ENCODE measurements at places on chromosomes 11 and 22.

- DNase-seq = no peak
Observed at GRCh38 chr22:19807914-19808872, 46.5 kb downstream of the GNB1L start.

DNA sequence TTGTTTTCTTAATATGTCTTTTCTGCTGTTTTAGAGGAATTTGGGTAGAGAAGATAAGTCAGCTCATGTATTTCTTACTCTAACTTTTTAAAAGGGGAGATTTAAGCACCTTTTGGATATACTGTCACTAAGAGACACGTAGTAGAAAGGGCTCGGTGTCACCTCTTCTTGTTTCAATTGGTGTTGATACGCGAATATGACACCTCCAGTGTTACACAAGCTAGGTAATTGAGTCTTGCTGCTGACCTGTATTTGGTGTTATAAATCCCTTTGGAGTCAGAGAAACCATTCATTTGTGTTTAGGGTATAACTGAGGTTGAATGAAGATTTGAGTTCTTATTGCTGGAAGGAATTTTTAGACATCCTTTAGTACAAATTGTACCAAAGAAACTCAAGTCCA, 25.6 kb downstream of the FAR1 start:
- no peak for DNase-seq

DNA sequence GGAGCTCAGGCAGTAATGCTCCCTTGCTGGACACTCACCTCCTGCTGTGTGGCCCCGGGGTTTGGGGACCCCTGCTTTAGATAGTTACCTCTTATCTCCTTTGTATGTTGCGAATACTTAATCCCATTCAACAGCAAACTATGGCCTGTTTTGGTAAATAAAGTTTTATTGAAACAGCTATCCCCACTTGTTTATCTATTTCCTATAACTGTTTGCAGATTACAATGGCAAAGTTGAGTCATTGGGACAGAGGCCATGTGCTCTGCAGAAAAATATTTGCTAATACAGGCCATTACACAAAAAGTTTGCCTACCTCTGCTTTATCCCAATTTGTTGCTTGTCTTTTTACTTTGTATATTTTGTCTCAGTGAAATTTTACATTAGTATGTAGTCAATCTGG, 68.4 kb downstream of the CACNA1I start:
- DNase-seq = no peak

- no peak for DNase-seq
Observed at GRCh38 chr22:29663180-29663821, 56.5 kb upstream of the CABP7 start.

DNA sequence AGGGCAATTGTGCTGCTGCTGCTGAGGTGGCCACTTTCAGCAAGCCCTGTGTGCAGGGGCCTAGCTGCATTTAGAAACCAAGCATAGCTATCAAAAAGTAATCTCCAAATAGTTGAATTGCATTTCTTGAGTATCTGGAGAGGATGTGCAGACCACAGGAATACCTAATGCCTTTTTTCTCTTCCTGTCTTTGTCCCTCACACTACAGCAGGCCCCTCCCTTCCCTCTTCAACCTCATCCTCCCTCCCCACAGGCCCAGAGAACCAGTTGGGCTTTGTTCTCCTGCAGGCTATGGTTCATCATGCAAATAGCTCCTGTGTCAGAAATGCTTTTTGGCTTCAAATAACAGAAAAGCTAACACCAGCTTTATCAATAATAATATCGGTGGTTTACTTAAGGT, 47.7 kb downstream of the DKK3 start:
- DNase-seq = no peak

GRCh38 chr11:117795638-117796455, 1.2 kb downstream of the DSCAML1 start:
- no peak for DNase-seq

- DNase-seq = no peak
Observed at GRCh38 chr11:103871923-103872551, 164.4 kb upstream of the DDI1 start.

GRCh38 chr11:134398079-134398444, 14.0 kb downstream of the B3GAT1 start:
- no peak for DNase-seq

DNA sequence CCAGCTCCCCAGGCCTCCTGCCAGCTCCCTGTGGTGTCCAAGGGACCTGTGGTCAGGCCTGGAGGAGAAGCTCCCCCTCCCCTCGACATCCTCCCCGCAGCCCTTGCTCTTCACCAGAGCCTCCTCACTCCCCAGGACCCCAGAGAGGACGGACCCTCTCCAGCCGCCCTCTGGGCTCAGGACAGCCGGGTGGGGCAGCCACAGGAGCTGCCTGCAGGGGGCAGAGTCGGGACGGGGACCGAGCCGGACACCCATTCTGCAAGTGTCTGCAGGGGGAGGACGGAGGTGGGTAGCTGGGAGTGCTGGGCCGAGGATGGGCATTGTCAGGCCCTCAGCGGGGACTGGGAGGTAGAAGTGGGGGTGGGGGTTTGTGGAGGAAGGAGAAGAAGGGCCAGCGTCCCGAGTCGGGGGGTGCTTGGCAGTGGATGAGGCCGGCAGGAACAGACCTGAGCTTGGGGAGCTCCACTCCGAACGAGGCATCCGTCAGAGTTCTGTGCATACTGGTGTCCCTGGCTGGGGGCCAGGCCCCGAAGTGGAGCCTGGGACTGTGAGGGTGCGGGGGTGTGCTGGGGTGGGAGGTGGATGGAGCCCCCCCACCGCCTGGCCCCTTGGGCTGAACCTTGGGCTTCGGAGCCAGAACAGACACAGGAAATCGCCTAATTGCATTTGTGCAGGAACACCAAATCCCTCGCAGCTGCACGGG, 15.2 kb downstream of the PRR33 start:
- no peak for DNase-seq

DNA sequence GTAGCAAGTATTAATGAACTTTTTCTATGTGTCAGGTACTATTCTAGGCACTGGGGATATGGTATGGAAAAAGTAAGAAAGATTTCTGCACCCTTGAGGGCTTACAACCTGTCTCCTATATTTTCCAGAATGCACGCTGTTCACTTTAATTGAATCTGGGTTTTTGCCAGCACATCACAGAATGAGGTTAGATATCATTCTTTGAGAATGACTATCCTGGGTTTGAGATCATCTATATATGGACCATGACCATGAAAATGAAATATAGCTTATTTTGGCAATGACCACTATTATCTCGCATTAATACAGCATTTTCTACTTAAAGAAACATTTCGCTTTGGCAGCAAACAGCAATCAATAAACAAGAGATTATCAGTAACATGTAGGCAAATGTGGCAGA, 46.9 kb downstream of the C11orf71 start:
- no peak for DNase-seq

DNA sequence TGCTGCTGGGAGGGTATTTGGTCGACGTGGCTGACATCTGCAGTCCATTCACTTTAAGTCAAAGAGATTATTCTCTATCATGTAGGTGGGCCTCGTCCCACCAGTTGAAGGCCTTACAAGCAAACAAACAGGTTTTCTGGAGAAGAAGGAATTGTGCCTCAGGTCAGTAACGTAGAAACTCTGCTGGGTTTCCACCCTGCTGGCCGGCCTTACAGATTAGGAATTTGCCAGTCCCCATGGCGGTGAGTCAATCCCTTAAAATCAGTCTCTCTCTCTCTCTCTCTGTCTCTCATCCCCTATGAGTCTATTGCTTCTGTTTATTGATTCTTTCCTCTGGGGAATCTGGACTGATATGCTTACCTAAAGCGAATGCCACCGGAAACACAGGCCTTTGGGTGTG, 75.4 kb upstream of the FGF3 start:
- no peak for DNase-seq

GRCh38 chr11:129440028-129440713, 64.5 kb downstream of the BARX2 start:
- no peak for DNase-seq

GRCh38 chr22:38398609-38399461, 56.2 kb downstream of the KCNJ4 start:
- DNase-seq = peak; percentile 73

DNA sequence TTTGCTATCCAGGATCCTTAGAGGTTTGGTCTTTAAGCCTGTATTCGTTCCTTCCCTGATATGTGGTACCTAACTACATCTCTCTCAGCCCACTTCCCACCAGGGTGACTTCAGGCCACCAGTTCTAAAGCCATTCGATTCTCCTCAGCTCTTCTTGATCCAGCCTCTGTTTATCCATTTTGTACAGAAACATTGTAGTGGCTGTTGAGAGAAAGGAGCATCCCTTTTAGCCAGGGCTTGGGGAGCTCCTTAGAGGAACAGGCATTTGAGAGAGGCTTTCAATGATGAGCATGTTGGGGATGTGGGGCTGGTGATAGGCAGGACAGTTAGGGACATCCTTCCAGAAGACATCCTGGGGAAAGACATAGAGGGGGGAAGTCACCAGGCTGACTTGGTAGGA, 17.9 kb downstream of the UBE2L3 start:
- no peak for DNase-seq

- DNase-seq = no peak
Observed at GRCh38 chr11:2835296-2835695, 50.3 kb downstream of the CDKN1C start.

DNA sequence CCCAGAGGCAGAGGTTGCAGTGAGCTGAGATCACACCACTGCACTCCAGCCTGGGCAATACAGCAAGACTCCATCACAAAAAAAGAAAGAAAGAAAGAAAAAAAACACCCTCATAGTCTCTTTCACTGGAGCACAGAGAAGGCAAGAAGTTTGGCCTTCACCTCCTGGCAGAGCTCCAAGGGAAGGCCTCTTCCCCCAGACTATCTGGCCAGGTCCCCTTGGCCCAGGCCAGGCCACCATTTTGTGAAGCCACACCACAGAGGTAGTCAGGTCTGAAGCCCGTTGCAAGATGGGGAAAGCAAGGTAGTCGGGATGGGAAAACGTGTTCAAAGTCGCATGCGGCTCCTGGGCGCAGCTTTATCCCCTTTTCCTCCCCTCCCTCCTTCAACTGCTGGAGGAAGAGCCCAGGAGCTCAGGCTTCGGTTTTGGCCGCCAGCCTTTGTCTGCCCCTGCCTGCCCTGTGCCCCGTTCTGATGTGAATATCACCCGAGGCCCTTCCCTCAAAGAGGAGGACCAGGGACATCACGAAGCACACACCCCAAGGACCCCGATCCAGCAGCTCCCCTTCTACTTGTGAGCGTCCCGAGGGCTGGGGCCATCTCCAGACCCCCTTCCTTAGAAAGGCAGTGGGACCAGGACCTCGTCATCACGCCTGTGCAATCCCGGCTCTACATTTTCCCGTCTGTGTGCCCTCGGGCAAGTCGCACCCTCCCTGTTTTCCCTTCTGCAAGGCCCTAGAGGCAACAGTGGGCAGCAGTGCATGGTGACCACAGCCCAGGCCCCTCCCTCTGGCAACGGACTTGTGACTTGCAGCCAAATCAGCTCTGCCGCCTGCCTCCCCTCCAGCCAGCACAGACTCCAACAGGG, 17.7 kb downstream of the CABP7 start:
- DNase-seq = no peak

- DNase-seq = no peak
Observed at GRCh38 chr11:102499931-102500330, 30.6 kb downstream of the MMP7 start.

- DNase-seq = no peak
Observed at GRCh38 chr11:66493130-66493529, 12.9 kb downstream of the DPP3 start.

DNA sequence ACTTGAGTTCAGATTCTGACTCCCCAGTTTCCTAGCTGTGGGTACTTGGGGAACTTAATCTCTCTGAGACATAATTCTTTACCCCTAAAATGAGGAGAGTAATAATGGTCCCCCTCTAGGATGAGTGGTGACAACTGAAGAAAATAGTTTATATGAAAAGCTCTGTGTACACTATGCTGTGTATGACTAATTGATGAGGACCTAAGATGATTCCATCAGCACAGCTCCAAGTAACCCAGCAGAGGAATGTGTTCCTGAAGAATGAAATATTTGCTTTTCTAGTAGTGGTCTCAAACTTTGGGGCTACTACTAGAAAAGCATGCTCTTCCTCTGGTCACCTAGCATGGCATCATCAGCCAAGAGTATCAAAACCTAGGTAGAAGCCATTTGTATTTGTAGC, 217.3 kb upstream of the NARS2 start:
- DNase-seq = no peak

- no peak for DNase-seq
Observed at GRCh38 chr22:35131525-35132000, 65.6 kb downstream of the ISX start.
